NCI-H187 treated with DMSO at 0.1 percent for 48 hours (cell line): ENCODE measurements at places on chromosomes 16 and 17.

DNA sequence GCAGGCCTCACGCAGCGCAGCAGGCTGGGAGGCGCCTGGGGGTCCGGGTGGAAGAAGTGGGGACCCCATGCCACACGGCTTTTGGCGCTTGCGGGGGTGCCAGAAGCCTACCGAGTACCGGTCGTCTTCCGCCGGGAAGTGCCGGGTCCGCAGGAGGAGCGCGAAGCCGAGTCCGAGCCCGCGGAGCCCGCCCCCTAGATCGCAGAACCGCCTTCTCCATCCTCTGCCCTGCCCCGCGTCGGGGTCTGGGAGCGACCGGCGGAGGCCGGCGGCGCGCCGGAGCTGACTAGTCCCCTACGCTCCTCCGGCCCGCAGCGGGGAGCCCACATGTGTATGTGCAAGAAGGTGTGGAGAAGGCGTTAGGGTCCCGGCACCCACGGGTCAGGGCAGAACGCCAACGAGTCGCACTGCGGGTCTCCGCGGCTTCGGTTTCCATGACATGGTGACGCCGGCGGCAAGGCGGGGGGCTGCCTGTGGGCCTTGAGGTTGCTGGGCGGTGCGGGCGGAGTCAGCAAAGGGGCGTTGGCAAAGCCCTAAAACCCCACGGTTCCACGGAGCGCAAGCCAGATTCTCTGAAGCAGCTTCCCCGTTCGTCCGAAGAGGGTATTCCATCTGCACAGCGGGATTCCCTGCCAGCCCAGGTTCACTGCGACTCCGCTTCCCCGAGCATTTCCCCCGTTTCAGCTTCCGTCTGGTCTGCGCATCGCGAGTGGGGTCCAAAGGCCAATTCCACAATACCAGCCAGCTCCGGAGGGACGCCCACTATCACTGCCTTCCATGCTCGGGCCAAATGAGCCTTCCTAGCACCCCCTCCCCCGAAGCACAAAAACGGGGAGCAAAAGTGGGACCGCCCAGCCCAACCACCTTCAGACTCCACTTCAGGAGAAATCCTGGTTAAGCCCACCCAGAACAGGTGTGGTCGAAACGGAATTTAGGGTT lies 2.3 kb upstream of the LHX1 start:
- no peak for DNase-seq

DNA sequence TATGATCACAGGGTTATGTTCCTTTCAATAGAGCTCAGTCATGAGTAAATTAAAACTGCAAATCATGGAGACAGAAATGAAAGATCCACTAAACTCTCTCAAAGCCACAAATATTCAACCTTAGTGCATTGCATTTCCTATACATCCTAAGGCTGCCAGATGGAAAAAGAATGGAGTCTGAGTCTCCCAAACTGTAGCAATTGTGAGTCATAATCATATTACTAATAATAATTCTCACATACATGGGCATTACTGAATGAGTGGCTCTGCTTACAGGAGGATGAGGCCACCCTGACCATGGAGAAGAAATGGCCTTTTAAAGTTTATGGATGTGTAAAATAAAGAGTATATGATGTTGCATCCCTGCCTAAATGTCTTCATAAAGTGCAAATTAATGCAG lies 3.2 kb downstream of the CA10 start:
- DNase-seq, result no peak

- no peak for DNase-seq
These were observed 33.1 kb downstream of the SMARCE1 start for GRCh38 chr17:40614431-40615067.

GRCh38 chr16:55263271-55264250 lies 60.4 kb upstream of the IRX6 start:
- no peak for DNase-seq

DNA sequence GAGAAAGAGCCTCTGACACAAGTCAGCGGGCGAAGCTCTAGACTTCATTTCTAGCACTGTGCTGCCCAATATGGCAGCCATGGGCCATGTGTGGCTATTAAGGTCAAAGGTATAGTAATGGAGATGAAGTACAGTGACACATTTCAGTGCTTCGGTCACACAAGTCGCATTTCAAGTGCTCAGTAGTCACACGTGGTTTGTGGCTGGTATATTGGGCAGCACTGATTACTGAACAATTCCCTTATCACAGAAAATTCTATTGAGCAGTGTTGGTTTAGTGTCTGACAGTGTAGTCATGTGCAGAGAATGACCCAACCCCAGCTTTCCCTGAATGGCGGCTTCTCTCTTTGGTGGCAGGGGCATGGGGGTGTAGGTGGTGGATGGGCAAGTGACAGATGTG lies 84.9 kb upstream of the SDK2 start:
- DNase-seq, result no peak

DNA sequence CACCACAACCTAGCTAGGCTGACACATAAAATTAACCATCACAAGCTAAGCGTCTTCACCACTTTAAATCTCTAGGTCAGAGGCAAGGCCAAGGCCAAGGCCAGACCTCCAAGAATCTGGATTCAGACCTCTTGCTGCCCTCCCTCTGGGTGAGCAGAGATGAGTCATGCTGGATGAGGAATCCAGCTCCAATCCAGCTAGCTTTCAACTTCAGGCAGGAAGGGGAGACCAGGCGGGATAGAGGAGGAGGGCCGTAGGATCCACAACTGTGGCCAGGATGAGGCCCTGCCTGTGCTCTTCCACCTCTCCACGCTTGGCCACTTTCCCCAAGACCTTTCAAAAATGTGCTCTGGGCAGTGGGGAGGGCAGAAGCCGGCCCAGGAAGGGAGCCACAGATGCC lies 14.7 kb downstream of the LRRC75A start:
- DNase-seq, result no peak

GRCh38 chr16:85170590-85171003 lies 58.3 kb upstream of the CIBAR2 start:
- no peak for DNase-seq

GRCh38 chr16:82187829-82188228 lies 17.8 kb upstream of the MPHOSPH6 start:
- no peak for DNase-seq

GRCh38 chr17:77213778-77214132 lies 73.0 kb downstream of the SEC14L1 start:
- DNase-seq, result no peak
